GM12878 (cell line): ENCODE measurements at places on chromosomes 7 and 10. TPM values are rescaled to one million over a fixed set of nuclear protein-coding genes. Genes with fewer than 3 reads are reported as not detected.

GRCh38 chr7:151405588-151405987 is 4.2 kb downstream of the WDR86 start:
- no peak overlapping the region for H3K4me3 ChIP-seq
- H3K27me3 ChIP-seq: peaks cover 5% of the 10 kb centered on the region
- H3K27ac ChIP-seq: no peak overlapping the region
- DNase-seq: no peak
- no peaks in the 10 kb centered on the region for H3K36me3 ChIP-seq

DNA sequence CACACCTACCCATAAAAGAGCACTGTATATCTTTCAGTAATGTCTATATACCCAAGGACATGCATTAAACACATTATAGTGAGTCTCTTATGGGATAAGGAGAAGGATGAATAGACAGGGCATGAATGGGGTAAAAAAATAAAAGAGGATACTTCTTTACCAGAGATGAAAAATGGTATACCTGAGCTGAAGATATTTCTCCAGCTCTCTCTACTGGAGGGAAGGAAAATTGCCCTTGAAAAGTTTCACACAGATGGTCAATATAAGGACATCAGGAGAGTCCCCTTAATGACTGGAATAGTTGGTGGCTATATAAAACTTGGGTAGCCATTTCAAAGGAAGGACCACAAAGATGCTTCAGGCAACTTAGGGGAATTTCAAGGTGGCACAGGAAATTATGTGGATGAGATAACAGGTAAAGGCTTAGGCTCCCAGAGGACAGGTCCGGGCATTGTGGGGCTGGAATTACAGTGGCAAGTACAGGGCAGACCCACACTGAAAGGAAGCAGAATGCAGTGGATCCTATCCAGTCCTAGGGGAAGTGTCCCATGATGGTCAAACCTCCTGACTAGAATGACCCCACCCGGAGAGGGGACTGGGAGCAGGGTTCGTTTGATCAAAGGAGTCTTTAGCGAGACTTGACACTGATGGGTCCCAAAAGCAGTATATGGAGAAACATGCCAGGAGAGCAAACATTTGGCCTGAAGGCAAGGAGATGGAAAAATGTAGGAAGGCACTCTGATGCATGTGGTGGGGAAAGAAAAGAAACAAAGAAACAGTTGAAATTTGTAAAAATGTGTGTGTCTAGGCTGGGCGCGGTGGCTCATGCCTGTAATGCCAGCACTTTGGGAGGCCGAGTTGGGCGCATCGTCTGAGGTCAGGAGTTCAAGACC is 35.6 kb downstream of the PLAU start:
- no peaks in the 10 kb centered on the region for H3K36me3 ChIP-seq
- H3K27ac ChIP-seq: no peak overlapping the region
- no peak for DNase-seq
- no peaks in the 10 kb centered on the region for H3K27me3 ChIP-seq
- no peaks in the 10 kb centered on the region for H3K4me1 ChIP-seq
- no peak overlapping the region for H3K4me3 ChIP-seq

- H3K27me3 ChIP-seq: no peaks in the 10 kb centered on the region
- no peak for DNase-seq
- H3K4me3 ChIP-seq: no peak overlapping the region
- no peaks in the 10 kb centered on the region for H3K4me1 ChIP-seq
- no peaks in the 10 kb centered on the region for H3K36me3 ChIP-seq
Measured at GRCh38 chr7:17370901-17371585, 72.6 kb downstream of the AHR start.

GRCh38 chr10:35460852-35461460 is 124.6 kb downstream of the CCNY start:
- no peaks in the 10 kb centered on the region for H3K36me3 ChIP-seq
- no peaks in the 10 kb centered on the region for H3K27me3 ChIP-seq
- H3K4me3 ChIP-seq: no peak overlapping the region
- peaks cover 14% of the 10 kb centered on the region for H3K4me1 ChIP-seq

DNA sequence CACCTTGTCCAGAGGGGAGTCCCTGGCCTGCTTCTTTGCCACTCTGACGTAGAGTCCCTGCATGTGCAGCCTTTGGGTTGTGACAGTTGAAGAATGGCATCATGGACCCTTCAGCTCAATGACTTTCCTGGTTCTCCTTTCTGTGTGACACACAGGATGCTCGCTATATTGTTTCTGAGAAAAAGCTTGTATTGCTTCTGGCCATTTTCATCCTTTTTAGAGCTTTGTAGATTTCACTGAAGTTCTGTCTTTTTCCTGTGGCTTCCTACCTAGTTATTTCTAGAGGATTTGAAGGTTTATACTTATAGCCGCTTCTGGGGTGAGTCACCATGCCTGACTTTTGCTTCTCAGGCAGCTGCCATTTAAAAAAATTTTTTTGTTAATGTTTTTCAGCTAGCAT is 27.0 kb downstream of the SND1 start:
- H3K36me3 ChIP-seq: peaks cover 6% of the 10 kb centered on the region; the same call in 1 of the 2 replicates
- peaks cover 21% of the 10 kb centered on the region for H3K4me1 ChIP-seq
- H3K27ac ChIP-seq: 0 out of 2 replicates have a peak overlapping the region, but pooled peaks have one; percentile 14
- peak; percentile 49 for DNase-seq
- no peaks in the 10 kb centered on the region for H3K27me3 ChIP-seq

- H3K4me3 ChIP-seq: peak overlapping the region; percentile 95
- peaks cover 12% of the 10 kb centered on the region for H3K4me1 ChIP-seq
- H3K36me3 ChIP-seq: no peaks in the 10 kb centered on the region
Measured at GRCh38 chr10:5976512-5977470, 552 bp downstream of the IL15RA start.

DNA sequence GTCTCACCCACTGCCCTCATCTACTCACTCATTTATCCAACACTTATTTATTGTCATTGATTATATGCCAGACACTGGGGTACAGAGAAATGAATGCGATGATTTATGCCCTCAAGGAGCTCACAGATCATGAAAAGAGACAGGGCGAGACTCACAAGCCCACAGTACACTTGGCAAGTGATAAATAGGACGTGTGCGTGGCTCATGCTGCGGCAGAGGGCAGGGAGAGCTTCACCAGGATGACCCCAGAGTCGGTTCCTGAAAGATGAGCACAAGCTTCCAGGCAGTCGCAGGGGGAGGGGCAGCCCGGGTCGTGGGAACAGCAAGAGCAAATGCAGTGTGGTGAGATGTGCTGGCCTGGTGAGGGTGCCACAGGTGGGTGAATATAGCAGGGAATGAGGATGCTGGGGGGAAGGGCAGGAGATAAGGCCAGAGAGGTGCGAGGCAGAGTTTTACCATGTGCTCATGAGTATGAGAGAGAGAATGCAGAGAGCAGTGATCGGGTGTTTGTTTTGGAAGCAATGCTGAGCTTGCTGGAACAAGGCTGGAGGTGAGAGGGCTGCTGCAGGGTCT is 70.9 kb downstream of the ATXN7L1 start:
- H3K27ac ChIP-seq: no peak overlapping the region
- H3K4me3 ChIP-seq: no peak overlapping the region
- no peaks in the 10 kb centered on the region; the same call in 1 of the 2 replicates for H3K27me3 ChIP-seq
- DNase-seq: no peak
- no peaks in the 10 kb centered on the region for H3K36me3 ChIP-seq

Gene C7orf57
- total RNA-seq: not detected in 2 replicates

Gene COBL
- total RNA-seq: 0.03 and 0.21 TPM in 2 replicates

Gene HOXA7
- not detected in 2 replicates for total RNA-seq
